Kidney epithelial cell (primary cell): ENCODE measurements at places on chromosomes 3 and 15. TPM values are rescaled to one million over a fixed set of nuclear protein-coding genes. Genes with fewer than 3 reads are reported as not detected.
A peak's percentile ranks its signal among the peaks of the same experiment; 100 is the strongest.

GRCh38 chr15:101672298-101672697, 20.1 kb upstream of the TM2D3 start:
- DNase-seq = no peak

DNA sequence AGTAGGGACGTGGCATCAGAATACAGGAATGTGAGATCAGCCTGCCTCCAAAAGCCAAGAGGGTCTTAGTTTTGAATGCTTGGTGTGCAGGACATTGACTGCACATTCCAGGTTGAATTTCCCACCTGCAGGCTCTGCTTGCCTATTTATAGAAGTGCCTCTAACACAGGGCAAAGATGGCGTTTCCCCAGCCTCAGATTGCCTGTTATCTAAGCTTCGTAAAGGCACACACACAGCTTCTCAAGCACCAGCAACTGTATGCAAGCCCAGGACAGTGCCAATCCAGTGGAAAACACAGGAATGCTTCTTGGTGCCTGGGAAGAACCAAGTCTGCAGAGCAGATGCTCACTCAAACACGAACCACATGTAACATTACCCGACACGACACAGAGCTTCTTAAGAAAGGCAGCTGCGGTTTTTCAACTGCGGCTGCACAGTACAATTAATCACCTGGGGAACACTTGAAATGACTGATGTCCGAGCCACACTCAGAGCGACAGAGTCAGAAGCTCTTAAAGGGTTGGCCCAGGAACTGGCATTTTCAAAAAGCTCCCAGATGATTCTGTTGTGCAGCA, 90.0 kb upstream of the ANKRD34C start:
- no peak for DNase-seq

- DNase-seq = peak; percentile 12
These were observed 204.4 kb upstream of the TGFBR2 start for GRCh38 chr3:30401971-30402370.

ZKSCAN7 gene
- 5.3 and 6.9 TPM in 2 replicates for total RNA-seq

EXD1 gene
- total RNA-seq = 0.17 TPM in 1 of 2 replicates, not detected in the other

DNA sequence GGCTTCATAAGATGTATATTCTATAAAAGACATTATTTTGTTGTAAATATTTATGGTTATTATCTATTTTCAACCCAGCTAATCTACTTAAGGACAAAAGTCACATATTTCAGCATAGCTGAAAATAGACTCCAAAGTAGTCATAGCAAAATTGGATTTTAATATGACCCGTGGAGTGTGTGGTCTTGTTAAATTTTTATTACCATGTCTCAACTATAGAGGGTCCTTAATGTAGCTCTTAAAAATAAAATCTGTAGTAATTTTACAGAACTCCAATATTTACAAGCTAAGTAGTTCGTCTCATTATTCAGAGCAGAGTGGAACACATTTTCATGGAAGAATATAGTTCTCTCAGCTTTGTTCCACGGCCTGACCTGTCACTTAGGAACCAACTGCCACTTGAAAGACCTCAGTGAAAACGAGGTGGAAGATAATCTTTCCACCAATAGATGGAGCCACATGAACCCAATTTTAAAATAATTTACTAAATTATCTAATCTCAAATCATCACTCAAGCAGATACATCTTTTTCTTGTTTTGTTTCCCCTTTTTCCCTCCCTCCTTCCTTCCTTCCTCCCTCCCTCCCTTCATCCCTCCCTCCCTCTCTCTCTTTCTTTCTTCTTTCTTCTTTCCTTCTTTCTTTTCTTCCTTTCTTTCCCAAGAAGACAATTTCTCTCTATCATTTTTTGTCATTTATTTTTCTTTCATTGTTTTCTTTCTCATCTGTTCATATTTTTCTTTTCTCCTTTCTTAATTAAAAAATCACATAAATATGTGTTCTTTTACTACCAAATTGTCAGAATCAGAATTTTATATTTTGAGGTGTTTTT, 97.2 kb downstream of the CLDN1 start:
- DNase-seq = no peak

- DNase-seq = no peak
These were observed 37.4 kb downstream of the SYN2 start for GRCh38 chr3:12041446-12042041.

MB21D2 gene
- 16.6 and 18.9 TPM in 2 replicates for total RNA-seq

GRCh38 chr3:59258550-59259260, 208.9 kb upstream of the CFAP20DC start:
- no peak for DNase-seq

GRCh38 chr3:10411598-10412332, 90.9 kb upstream of the SEC13 start:
- no peak for DNase-seq

SLC27A2 gene
- total RNA-seq = 7.8 and 7.9 TPM in 2 replicates

- DNase-seq = no peak
These were observed 32.6 kb downstream of the COL6A5 start for GRCh38 chr3:130377960-130378676.

GRCh38 chr15:62150445-62150844, 14.6 kb downstream of the C2CD4B start:
- DNase-seq = no peak

KNSTRN gene
- 23.2 and 30.0 TPM in 2 replicates for total RNA-seq
